ENCODE measurements at places on chromosomes 7 and 10.

DNA sequence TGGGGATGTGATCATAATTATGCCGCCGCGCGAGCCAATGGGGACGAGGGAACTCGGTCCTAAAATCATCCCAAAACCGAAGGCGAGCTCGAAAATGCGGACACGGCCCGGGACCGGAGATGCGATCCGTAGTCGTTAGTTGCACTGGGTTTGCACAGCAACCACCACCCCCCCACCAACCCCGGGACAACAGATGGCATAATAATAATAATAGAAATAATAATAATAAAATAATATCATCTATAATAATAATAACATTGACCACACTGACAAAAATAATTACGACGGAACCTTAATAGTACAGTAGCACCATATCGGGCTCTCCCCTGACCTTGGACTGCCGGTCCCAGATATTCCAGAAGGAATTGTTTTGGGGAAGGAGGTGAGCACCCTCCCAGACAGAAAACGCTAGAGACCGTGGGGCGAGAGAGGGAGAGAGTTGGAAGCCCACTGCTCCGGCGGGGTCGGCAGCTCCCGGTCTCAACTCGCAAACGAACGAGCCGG is 1.1 kb upstream of the EMX2 start:
- DNase-seq: no peak

DNA sequence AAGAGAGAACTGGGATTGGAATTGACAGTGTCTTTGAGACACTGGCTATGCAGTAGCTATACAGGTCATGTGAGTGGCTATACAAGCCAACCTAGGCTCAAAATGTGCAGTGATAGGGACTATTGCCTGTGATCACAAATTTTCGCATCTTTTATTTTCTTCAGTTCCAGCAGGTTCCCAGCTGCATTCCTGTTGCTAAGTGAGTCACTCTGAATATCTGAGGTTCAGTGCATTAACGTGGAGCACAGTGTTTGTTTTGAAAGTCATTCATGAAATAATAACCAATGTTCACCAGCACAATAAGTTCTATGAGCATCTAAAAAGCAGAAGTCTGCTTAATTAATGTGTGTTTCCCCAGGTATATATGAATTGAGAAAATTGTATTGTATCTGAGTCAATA is 1236.0 kb upstream of the CELF2 start:
- no peak for DNase-seq

GRCh38 chr7:105715528-105715927 is 134.2 kb upstream of the EFCAB10 start:
- peak; percentile 25 for DNase-seq

DNA sequence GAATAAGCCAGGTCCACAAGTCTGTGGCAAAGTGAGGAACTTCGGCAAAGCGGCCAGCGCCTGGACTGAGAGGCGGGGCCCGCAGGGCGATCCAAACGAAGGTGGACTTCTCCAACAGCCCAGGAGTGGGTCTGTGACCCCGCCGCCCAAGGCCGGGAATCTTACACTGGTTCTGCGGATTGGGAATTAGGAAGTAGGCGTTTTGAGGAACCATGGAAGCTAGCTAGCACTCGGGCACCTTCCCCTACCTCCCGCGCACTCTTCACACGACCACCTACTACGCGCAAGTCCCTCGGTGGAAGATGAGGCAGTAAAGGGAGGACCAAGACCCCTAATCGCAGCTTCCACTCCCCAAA is 570 bp upstream of the ARF5 start:
- no peak for DNase-seq

DNA sequence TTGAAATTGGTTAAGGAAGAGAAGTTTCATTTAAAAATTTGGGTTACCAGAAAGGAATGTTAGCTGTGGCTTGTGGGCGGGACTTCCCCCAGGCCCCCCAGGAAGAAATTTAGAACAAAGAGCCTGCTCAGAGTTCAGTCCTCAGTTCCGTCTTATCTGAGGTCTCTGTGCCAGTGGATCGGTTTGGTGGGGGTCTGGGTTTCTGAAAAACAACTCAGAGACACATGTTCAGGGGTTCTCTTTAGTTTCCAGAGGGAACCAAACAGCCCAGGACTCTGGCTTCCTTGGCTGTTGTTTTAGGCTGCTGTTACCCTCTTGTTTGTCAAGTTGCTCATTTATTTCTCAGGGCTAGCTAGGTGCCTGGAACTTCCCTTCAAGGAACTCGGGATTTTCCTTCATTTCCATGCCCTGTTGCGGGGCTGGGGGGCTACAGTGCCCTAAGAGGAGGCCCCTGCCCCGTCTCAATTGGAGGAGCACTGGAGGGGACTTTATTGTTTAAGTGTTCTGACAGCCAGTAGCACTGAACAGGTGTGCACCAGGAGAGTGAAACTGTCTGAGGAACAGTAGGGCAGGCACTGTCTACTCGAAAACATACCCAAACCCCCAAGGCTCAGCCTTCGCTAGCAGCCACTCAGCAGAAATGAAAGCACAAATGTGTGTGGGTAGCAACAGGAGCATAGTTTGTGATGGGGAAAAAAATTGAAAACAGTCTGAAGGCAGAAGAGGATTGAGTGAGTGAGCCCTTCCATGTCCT is 59.9 kb downstream of the ALOX5 start:
- no peak for DNase-seq

GRCh38 chr10:111076682-111077478 is at the start of gene ADRA2A:
Gene ADRA2A (plus strand): TSS chr10:111077029. CDS start chr10:111077997, 968 bp downstream.
- no peak for DNase-seq
